ENCODE measurements at places on chromosomes 5 and 9.
A peak's percentile ranks its signal among the peaks of the same experiment; 100 is the strongest.

DNA sequence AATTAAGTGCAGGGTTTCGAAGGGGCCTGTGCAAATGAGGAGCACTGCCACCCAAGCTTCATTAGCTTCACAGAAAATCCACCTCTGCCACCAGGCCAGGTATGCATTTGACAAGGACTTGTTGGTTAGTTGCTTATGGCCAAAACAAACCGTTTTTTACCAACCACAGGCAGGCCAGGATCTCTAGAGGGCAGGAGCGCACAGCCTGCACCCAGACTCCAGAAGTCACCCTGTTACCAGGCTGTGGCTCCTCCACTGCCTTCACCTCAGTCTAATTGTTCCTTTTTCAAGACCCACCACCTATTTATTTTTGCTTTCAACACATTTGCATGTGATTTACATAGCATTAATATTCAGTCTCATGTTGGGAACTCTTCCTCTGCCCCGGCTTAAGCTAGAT is 78.3 kb upstream of the HSPA9 start:
- DNase-seq, result peak; percentile 61

- DNase-seq, result no peak
Observed at GRCh38 chr5:72784129-72784528, 32.3 kb upstream of the TNPO1 start.

GRCh38 chr5:52692039-52692438 is 95.7 kb upstream of the ITGA1 start:
- DNase-seq, result no peak

DNA sequence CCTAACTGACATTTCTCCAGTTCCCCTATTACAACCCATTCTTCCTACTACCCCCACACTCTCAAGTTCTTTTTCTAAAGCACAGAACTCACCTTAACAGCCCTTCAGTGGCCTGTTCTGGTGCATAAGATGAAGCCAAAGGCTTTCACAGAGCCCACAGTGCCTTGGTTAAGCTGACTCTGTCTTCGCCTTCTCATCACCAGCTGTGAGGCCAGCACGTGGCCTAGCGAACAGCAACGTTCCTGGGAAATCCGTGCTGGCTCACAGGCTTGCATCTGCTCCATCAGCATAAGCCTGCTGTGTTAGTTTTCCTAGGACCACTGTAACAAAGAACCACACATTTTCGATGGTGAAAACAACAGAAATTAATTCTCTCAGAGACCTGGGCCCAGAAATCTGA is 67.9 kb upstream of the LPAR1 start:
- DNase-seq, result no peak

Data from NB4 (cell line).